K562 (cell line): ENCODE measurements at places on chromosomes 6 and 20.

- peak; percentile 27 for DNase-seq
Measured at GRCh38 chr6:159929819-159930218, 39.0 kb downstream of the MAS1 start.

DNA sequence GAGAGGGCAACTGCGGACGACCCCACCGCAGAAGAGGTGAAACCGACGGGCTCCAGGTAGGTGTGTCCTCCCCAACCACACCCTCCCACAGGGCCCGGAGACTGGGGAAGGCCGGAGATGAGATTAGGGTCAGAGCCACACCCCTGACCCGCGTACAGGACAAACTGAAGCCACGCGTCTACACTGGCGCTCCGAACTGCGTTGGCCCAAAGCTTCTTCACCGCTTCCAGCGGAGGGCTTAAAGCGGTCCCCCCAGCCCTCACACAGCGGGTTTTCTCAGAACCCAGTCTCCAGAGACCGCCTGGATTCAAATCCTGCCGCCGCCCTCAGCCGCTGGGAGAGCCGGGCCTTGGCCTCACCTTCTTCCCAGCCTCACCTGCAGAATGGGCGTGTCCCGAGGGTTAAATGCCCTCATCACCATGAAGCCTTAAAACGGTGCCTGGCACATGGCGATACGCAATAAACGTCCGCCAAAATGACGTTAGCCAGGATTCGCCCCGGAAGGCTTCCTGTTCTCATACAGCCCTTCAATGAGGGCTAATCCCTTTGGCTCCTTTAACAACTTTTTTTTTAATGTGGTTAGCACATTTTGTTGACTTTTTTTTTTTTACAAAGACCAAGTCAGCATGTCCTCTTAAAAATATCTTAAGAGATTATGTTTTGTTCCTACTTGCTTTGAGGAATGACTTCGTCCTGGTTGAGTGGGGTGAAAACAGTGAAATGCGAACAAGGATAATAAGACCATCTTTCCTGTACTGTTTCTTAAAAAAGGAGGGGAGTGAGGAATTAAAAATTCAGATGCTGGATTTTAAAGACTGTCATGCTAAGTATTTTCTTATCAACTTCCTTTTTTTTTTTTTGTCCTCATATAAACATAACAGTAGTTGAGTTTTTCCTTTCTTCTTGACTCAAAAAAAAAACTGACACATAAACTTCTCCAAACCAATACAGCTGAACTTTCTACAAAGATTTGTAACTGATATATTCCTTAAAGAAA lies 15.1 kb upstream of the ZNF217 start:
- peak; percentile 83 for DNase-seq

- no peak for DNase-seq
Measured at GRCh38 chr6:28323813-28324424, 12.0 kb downstream of the ZSCAN31 start.

GRCh38 chr6:100117680-100118079 lies 123.7 kb upstream of the MCHR2 start:
- DNase-seq: no peak

DNA sequence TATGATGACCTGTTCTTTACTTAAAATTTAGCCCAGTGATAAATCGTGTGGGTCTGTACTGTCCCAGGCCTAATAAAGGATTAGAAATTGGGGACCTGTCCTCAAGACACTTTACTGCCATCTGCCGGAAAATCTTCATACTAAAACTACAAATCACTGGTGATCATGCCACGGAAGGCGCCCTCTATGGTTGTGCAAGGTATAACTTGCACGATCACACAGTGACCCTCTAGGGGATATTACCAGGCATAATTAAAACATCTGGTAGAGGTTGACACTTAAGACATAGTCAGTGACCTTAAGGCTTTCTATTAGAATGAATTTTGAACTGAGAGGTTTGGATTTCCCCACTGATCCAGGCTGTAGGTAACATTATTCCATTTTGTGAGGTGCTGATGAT lies 172.6 kb downstream of the BMP2 start:
- peak; percentile 10 for DNase-seq

DNA sequence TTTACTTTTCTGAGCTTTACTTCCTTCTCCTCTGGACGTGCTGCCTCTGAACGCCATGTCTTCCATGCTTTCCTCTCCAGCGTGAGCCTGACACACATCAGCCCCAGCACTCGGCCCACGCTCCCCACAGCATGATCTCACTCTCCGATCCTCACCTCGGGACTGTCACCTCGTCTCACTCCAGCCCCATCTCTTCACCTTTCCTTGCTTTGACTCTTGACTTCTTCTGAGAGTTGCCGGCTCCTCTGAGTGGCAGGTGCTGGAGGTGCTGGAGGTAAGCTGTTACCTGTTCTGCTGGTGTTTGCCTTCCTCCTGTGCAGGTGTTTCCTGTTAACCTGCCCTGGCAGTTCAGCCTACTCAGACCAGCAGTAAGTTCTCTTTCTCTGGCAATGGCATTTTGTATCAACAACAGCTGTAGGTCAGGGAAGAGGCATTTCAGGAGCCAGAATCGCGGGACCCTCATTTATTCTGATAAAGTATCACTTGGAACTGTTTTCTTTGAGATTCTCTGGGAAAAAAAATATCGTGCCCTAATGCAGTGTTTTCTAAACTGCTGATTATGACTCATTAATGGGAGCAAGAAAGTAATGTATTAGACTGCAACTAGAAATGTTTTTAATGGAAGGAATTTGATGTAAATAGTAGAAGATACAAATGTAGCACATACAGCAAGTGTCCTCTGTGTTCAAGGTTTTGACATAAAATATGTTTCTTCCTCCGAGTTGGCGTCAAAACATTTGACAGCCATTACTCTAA lies 106.5 kb downstream of the ARID1B start:
- no peak for DNase-seq

GRCh38 chr6:168021581-168021980 lies 24.1 kb downstream of the KIF25 start:
- no peak for DNase-seq

- no peak for DNase-seq
Measured at GRCh38 chr6:129771678-129772077, 61.7 kb upstream of the ARHGAP18 start.

GRCh38 chr20:47764154-47764733 lies 21.0 kb downstream of the SULF2 start:
- peak; percentile 83 for DNase-seq

GRCh38 chr6:154159126-154159525 lies 120.1 kb downstream of the OPRM1 start:
- DNase-seq: no peak

GRCh38 chr6:142118328-142118727 lies 14.4 kb upstream of the GJE1 start:
- DNase-seq: no peak
